ENCODE measurements at places on chromosomes 16 and 17.
A peak's percentile ranks its signal among the peaks of the same experiment; 100 is the strongest.

GRCh38 chr17:70520447-70520846, 351.1 kb downstream of the KCNJ2 start:
- DNase-seq, result no peak

DNA sequence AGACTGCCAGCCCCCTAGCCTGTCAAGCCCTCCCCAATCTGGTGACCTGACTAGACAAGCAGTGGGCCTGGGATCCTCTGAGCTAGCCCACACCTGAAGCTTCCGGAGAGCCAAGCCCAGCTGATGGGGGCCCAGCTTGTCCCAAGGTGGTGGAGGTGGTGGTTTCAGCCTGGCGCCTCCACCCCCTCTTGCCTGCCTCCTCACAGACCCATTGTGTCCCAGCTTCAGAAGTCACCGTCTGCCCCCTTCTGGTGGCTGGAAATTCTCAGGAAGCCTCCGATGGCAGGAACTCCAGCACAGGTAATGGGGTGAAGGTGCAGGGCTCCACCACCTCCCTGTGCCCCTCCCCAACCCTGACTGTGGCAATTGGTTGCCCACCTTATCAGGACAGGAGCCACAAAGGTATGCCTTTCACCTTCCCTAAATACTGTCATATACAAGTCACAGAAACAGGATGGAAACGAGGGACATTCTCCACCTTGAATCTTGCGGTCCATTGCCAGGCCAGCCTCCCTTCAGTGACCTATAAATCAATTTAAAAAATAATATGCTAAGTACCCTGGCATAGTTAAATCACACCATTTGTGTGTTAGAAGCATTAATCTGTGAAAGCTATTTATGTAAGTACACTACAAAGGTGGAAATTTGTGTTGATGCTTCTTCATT, 66.0 kb upstream of the ZNF423 start:
- peak; percentile 52 for DNase-seq

DNA sequence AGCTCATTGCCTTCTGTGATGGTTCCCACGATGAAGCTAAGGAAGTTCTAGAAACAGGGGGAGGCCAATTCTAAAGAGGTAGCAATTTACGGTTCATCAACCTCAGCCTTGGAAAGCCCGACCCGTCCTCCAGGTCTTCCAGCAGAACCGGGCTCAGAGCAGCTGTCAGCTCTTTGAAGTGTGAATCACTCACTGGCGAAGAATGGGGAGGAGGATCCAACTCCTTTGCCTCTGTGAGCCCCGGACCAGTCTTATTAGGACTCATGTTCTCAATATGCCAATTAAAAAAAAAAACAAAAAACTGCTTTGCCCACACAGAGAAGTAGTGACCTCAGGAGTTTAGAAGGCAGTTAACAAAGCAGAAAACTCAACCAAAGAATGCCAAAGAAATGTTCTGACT, 31.4 kb downstream of the STX8 start:
- no peak for DNase-seq

DNA sequence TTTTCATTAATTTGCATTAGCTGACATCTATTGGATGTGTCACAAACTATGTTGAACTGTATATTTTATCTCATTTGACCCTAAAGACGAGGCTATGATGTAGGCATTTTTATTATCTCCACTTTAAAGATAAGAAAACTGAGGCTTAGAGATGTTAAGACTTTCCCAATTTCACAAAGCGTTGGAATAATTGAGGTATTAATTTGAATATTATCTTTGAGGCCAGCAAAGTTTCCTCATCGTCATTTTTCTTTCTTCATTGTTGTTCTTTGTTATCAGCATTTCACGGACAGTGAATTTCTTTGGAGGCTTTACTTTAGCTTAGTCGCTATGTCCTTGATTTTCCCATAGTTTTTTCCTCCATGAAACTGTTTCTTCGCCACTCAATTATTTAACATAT, 227.5 kb upstream of the MYOCD start:
- no peak for DNase-seq

DNA sequence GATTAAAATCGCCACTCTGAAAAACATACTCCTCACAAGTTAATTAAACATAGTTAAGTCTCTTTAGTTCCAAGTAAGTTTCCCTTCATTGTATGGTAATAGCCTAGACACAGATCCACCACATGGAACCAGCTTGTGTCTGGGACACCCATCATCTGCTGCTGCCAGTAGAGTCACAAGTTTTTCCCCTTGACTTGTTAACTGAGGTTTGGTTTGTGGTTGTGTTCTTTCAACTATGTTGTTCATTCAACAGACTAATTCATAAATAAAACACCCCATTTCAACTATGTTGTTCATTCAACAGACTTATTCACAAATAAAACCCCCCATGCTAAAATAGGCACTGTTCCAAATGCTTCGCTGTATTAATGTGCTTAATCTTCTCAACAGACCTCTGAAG, 24.4 kb downstream of the YWHAE start:
- DNase-seq, result peak; percentile 36

DNA sequence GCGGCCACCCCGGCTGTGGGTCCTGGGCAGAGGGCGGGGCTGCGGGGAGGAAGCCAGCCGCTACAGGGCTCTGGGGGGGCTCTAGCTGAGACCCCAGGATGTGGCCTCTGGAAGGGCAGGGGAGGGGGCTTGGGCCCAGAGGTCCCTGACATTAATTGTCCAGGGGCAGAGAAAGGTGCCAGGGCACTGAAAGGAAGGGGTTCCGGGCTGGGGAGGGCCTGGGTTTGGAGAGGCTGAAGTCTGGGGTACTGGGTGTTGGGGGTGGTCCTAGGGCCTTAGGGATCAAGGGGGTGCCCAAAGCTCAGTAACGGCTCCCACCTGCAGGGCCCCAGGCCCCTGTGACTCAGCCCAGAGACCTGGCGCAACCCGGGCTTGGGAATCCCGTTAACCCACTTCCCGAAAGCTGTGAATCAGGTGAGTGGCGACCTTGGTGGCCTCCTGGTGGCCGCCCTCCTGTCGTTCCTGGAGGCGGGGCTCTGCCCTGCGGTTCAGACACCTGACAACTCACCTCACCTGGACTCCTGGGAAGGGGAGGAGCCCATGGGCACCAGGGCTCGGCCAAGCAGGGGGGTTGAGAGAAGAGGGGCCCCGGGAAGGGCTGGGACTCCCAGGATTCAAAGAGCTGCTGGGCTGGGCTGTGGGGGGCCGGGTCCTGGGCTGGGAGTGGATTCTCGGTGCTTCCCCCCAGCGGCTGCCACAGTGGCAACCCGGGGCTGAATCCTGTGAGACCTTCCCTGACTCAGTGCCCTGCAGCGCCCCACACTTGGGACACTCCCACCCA, 465 bp upstream of the PRSS22 start:
- DNase-seq, result no peak

DNA sequence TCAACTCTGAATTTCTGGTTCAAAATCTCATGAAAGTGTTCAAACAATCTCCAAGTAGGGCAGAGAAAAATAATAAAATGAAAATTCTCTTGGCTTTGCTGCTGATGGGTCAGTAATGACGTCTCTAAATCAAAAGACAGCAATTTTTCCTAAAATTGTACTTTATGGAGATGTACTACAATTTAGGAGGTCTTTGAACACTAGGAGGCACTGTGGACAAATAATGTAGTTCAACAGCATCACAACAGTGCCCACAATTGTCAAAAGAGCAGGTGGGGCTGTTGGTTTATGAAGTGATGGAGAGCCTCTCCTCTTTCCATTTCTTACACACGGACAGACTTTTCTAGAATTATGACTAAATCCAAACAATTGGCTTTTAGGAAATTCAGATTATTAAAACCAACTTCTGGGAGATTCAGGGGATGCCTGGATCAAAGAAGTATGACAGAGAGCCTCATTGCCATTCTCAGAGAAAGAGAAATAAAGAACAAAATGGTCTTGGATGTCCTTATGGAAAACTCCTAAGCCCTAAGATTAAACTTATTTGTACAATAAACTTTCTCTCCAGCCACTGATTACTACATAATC, 23.8 kb downstream of the EZH1 start:
- DNase-seq, result peak; percentile 71

DNA sequence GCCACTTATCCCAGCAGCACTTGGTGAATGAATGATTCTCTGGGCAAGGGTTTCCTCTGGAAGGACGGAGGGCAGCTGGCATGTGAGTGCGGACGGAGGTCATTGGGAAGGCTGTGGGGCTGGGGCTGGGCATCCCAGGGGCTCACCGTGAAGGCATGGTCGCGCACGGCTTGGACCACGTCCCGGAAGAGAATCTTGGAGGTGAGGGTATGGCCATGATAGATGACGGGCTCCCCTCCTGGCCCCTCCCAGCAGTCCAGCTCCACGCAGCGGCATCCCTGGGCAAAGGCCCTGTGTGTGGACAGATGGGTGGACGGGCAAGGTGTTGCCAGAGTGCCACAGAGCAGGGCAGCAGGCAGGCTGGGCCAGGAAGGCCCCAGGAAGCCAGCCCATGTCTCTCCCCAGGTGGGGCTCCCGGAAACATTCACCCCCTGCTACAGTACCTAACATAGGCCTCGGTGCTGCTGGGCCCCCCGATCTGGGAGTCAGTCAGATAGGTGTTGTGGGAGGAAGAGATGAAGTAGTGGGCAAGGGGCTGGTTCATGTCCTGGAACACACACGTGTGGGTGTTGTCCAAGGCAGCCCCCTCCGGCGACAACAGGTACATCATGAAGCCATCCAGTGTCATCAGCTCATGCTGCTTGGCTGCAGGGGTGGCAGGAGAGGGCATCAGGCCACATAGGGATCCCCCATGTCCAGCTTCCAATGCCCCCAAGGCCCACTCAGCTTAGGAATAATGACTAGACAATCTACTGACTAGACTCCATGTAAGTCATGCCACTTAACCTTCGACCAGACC, 14.3 kb downstream of the PLCD3 start:
- no peak for DNase-seq

- peak; percentile 46 for DNase-seq
Observed at GRCh38 chr17:41338961-41339485, 11.6 kb downstream of the KRT33A start.

DNA sequence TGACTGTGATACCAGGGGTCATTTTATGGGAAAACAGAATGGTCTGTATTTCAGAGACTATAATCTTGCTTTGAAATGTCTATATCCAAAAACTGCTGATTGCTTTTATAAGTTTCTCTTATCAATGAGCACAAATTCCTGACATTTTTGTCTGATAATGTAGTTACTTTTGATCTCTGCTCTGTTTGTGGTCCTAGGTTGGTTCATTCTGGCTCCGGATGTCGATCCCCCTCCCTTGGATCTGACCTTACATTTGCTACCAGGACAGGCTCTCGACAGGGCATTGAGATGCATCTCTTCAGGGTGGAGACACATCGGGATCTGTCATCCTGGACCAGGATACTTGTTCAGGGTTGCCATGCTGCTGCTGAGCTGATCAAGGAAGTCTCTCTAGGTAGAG, 27.3 kb upstream of the VPS4A start:
- DNase-seq, result no peak

- no peak for DNase-seq
Observed at GRCh38 chr17:9238340-9239245, 217.3 kb downstream of the NTN1 start.
